ENCODE measurements at places on chromosomes 4 and X.

GRCh38 chr4:139596034-139596683 lies 40.1 kb upstream of the SETD7 start:
- no peak for DNase-seq

DNA sequence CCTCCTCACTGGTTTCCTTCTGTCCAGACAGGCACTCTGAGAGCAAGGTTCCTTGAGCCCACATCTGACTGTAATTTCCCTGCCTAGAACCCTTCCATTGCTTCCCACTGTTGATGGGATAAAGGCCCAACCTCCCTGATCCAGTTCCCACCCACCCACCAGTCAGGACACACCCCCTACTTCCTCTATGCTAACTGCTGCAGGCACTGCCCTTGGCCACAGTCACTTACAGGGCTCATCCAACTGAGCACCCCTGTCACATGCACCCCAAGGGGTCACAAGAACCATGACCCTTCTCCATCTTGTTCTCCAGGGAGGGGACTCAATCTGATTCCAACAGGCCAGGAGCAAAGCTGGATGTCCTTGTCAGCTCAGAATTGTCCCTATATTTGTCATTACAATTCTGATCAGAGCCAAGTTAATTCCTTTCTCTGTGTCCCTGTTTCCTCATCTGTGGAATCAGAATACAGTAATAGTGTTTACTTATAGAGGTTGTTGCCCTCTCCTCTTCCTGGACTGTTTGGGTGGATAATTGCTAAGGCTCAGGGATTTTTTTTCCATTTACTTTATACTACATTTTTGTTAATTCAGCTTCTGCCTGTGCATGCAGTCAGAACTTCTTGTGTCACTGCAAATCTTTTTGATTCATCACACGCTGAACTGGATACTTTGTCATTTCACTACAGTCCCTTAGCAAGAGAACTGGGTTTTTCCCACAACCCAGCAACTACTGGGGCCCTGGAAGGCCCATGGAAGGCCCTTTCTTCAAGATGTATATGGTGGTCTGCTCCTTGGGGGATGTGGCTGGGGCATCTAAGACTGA lies 105.6 kb upstream of the MAMLD1 start:
- no peak for DNase-seq

DNA sequence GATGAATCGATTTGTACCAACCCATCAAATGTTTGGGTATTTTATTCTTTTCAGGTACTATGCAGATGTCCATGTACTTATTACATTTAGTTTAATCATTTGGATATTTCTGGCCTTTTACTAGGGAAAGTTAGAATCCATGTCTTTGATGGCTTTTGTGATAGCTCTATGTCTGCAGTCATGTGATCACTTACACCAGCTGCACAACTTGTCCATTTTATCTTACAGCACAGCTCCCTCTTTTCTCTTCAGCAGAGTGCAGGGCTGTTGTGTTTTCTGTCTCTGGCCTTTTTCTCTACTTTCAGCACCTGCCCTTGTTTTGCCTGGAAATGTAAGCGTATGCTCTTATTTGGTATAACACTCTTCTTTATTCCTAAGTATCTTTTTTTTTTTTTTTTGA lies 30.6 kb downstream of the WWC2 start:
- no peak for DNase-seq

- DNase-seq = no peak
These were observed 323.2 kb downstream of the ARHGAP24 start for GRCh38 chr4:85798012-85798770.

DNA sequence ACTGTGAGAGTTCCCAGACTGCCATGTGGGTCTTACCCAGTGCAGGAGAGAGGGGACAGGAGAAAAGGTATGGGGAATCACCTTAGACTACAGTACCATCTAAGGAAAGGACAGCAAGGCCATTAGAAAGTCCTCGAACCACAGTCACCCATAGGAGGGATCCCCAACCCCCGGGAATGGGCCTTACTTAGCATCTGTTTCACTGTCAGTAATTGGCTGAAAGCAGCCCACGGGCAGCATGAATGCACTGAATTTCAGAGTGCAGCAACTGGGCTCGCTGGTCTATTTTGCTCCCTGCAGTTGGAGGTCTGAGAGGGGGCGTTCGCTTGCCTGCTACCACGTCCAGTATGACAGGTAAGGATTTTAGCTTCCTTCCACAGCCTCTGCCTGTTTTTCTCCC lies 50.4 kb upstream of the KLHL8 start:
- DNase-seq = no peak

GRCh38 chrX:103710609-103711008 lies at the start of gene TMEM31:
Gene TMEM31, plus strand, starts transcription at chrX:103710909. Its CDS starts 1,350 bp downstream, at chrX:103712259.
- DNase-seq = no peak

- DNase-seq = no peak
These were observed 37.2 kb upstream of the FRMD7 start for GRCh38 chrX:132165005-132165404.

DNA sequence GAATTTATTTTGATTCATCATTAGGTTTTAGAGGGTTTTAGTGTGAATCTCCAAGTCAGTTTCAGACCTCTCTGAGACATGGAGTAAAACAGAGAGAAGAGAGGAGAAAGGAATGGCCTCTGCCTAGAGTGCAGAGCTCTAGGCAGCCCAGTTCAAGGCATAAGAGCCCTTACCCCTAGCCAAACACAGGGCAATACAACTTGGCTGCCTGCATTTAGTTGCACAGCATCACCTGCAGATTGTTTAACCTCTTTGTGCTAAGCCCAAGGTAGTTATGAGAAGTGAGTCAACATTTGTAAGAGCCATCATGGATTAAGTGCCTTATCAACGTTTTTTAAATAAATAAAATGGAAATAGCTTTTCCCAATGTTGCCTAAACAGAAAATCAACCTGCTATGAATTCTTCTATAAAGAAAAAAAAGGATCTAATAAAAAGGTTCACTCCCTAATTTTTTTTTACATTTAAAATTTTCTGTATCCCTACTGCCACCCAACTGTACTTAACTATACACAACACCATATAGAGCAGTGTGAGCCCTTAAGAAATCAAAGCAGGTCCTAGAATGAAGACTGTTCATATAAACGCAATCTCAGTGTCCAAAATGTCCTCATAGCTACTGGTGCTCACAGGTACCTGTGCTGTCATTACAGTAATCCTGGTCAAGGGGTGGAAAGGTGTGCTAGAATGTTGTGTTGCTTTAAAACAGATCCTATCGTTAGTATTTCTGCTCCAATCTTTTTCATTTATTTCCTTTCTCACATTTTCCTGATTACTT lies 36.0 kb downstream of the PF4 start:
- DNase-seq = peak; percentile 32

DNA sequence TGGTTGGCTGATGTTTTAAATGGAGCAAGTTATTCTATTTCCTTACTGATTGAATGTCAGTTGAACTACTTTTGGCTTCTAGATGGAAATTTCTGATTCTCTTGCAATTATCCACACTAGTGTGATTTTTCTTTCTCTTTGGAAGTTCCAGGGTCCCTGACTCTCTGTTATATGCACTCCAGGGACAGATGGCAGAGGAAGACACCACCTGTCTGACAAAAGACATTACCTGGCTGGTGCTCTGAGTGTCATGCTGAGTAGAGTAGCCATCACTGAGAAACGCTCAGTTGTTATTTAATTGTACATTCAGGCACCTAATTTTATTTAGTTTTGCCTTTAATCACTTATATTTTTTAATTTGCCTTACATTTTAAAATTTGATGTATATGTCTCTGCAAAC lies 105.4 kb upstream of the TLL1 start:
- no peak for DNase-seq

DNA sequence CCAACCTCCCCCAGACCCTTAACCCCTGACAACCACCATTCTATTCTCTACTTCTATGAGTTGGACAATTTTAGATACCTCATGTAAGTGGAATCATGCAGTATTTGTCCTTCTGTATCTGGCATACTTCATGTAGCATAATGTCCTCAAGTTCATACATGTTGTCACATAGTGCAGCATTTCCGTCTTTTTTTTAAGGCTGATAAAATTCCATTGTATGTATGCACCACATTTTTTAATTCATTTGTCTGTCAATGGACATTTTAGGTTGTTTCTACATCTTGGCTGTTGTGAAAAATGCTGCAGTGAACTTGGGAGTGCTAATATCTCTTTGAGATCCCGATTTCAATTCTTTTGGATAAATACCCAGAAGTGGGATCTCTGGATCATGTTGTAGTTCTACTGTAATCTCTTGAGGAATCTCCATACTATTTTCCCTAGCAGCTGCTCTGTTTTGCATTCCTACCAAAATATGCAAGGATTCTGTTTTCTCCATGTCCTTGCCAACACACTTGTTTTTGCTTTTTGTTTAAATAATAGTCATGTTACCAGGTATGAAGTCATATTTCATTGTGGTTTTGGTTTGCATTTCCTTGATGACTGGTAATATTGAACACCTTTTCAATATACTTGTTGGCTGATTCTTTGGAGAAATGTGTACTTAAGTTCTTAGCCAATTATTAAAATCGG lies 48.8 kb upstream of the ADAD1 start:
- no peak for DNase-seq

DNA sequence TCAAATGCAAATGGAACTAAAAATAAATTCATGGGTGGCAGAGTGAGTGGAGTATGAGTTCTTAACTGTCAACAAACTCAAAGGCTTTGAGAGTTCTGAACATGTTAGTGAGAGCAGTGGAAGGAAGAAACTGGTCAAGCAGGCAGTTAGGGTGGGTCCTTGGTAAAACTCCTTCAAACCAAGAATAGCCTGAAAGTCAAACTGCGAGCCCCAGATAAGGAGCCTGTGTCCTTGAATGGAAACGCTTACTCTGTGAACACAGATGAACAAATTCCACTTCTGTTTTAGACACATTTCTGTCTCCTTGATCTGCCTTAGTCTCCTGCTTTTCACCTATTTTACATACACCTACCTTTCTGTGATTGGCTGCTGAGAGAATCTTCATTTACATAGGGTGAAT lies 129.4 kb upstream of the PCDH18 start:
- no peak for DNase-seq

DNA sequence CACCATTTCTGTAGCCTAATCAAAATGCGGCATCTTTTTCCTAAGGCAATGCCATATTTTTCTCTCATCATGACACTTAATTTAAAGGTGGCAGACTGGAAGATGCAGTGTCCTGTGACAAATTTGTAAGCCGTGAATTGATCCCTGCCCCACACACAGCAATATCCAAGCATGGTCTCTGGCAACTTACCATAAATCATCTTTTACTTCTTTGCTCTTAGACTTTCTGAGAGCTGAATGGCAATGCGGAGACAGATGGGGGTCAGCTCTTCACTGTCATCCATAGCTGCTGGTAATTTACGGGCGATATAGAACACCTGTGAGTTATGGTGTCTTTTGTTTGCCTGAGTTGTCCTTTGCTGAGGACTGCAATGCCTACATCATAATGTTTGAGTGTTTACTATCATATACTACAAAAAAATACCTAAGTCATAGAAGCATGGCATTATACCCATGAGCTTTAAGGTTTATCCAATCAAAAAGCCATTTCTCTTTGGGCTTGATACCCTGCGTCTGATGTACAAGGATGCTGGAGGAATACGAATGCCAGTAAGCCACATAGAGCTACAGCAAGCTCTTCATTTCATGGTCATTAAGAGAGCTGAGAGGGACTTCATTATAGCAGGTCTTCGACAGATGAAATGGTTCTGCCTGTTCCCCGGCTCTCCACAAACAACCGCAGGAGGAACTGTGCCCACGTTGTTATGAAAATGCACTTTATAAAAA lies 148.1 kb downstream of the TRIML1 start:
- no peak for DNase-seq

DNA sequence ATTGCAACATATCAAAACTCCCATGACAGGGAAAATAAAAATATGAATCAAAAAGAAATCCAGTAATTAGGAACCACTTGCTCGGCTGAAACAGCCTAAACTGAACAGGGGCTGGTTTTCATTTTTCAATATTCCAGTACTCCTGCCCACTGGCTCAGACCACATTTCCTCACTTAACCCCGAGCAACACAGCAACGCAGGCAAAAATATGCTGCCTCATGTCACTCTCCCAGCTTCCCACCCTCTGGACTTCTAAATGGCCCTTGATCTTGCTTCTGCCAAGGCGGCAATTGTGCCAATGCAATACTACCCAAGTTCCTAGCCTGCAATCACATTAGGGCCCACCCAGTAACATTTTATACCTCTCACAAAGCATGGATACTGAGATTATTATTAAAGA lies 30.6 kb downstream of the USP46 start:
- DNase-seq = no peak

DNA sequence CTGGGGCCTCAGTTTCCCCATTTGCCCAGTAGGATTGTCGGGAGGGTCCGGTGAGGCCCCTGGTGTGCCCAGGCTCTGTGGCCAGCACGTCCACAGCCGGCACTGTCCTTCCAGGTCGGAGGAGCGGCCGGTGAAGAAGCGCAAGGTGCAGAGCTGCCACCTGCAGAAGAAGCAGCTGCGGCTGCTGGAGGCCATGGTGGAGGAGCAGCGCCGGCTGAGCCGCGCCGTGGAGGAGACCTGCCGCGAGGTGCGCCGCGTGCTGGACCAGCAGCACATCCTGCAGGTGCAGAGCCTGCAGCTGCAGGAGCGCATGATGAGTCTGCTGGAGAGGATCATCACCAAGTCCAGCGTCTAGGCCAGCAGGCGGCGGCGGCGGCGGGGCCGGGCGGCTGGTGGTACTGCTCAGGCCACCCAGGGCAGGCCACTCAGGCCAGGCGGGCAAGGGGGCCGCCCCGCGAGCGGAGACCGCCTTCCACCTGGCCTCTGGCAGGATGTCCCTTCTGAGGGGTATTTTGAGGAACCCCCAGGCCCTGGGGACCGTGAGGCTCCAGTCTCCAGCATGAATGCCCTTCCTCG lies 6.7 kb downstream of the MSANTD1 start:
- no peak for DNase-seq

- DNase-seq = peak; percentile 79
These were observed 1.2 kb downstream of the SPOCK3 start for GRCh38 chr4:167232805-167233684.

GRCh38 chrX:20685652-20686051 lies 418.9 kb upstream of the RPS6KA3 start:
- DNase-seq = no peak

DNA sequence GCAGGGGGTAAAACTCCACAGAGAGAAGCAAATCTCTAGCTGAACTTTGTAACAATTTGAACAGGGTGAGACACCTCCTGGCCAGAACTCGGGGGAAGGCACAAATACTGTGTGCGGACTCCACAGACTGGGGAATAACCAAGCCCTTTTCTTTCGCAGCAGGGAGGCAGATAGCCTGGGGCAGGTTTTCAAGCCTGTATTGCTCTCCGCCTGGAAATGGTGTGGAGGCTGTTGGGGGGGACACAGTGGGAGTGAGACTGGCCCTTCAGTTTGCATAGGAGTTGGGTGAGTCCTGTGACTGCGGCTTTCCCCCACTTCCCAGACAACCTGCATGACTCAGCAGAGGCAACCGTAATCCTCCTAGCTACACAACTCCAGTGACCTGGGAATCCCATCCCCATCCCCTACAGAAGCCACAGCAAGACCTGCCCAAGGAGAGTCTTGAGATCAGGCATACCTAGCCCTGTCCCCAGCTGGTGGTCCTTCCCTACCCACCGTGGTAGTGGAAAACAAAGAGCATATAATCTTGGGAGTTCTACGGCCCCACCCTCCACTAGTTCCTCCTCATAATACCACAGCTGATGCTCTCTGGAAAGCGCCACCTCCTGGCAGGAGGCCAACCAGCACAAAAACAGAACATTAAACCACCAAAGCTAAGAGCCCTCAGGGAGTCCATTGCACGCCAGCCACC lies 12.9 kb upstream of the SMPX start:
- DNase-seq = no peak

GRCh38 chrX:10076765-10077164 lies 80.0 kb upstream of the CLCN4 start:
- DNase-seq = no peak

Data from NCI-H1417 (cell line).